Stimulated activated CD4-positive, alpha-beta T cell treated with anti-CD3 and anti-CD28 coated beads, Interleukin-2, amount 100 ng/mL, for 4 hours (primary cell): ENCODE measurements at places on chromosomes 12 and 14.

- peak; percentile 29 for DNase-seq
Observed at GRCh38 chr14:70660967-70661893, 19.5 kb downstream of the TTC9 start.

GRCh38 chr12:64551676-64552075 lies 58.6 kb upstream of the RASSF3 start:
- DNase-seq: no peak

GRCh38 chr12:125856896-125857295 lies 791.7 kb downstream of the AACS start:
- DNase-seq: no peak

DNA sequence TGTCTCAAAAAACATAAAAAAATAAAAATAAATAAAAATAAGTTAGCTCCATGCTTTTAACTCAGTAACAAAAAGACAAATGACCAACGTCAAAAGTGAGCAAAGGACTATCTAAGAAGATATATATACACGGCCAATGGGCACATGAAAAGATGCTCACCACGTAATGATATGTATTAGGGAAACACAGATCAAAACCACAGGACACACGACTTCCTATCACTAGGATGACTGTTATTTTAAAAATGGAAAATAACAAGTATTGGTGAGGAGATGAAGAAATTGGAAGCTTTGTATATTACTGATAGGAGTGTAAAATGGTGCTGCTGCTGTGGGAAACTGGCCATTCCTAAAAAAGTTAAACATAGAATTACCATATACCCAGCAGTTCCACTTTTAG lies 20.2 kb upstream of the P2RX7 start:
- DNase-seq: no peak

DNA sequence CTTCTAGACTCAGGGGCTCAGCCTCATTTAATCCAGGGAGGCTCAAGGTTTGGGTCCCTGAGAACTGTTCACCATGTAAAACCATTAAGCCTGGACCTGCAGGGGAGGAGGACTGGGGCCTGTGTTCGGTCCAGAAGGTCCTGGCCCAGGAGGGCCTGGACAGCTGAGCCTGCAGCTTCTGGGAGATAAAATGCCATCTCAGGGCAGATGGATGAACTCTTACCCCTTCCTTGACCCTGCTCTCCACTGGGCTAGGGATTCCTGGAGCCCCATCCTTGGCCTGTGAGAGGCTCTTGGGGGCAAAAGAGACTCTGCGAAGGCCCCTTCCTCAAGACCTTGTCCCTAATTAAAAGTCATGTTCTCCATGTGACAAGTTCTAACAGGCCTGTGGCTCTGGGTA lies 51.2 kb downstream of the PRMT8 start:
- no peak for DNase-seq

DNA sequence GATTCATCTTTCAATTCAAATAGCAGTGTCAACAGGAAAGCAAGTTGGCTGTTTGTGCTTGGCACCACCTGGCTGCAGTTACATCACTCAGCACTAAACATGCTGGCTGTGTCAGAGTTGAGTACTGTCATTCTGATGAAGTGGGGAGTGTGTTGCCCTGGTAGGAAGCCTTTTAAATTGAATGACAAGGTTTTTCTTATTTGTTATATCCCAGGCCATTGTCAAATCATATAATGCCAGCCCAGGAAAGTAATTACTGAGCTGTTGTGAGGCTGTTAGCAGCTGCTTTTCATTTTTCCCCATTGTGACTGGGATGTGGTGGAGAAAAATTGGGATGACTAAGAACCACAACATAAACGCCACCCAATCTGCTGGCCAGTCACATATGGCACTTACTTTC lies 106.5 kb upstream of the PRKD1 start:
- DNase-seq: no peak

GRCh38 chr14:80776657-80777056 lies 164.9 kb downstream of the CEP128 start:
- DNase-seq: no peak

DNA sequence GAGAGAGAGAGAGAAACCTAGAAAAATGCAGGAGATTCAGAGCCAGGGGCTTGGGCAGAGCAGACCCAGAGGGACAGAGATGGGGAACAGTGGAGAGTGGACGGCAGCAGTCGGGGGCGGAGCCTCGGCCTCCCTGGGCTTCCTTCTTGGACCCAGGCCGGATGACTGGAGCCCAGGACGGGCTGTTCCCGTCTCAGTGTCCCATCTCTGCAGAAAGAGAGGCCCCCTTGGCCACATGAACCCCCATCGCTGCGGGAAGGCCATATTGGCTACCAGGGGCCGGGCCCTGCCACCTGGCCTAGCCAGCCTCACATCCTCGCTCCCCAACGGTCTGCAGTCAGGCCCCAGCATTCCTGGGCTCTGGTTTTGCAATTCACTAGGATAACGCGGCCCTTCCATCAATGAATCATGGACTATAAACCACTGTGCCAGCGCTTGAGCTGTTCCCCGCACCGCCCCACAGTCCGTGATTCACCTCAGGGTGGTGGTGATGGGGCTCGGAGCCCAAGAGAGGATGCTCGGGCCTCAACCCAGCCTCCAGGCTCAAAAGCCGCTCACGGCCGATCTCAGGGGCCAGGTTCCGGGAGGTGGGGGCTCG lies 116.5 kb downstream of the RFLNA start:
- no peak for DNase-seq

- no peak for DNase-seq
Observed at GRCh38 chr12:28446031-28446430, 255.8 kb downstream of the CCDC91 start.

DNA sequence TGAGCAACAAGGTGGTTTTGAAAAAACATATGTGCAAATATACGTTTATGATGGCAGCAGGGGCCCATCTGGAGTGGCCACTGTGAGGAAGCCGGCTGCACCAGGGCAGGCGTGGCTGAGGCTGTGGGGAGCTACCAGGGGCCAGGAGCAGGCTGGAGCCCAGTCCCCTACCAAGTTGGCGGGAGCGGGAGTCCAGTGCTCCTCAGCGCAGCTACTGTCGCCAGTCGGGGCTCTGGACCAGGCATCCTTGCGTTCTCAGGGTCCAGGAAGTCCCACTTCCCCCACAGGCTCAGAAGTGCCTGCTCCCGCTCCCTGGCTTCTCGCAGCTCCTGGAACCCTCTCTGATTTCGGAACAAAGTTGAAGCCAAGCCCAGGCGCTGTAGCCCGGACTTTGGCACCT lies 1377.5 kb upstream of the FLRT2 start:
- no peak for DNase-seq

DNA sequence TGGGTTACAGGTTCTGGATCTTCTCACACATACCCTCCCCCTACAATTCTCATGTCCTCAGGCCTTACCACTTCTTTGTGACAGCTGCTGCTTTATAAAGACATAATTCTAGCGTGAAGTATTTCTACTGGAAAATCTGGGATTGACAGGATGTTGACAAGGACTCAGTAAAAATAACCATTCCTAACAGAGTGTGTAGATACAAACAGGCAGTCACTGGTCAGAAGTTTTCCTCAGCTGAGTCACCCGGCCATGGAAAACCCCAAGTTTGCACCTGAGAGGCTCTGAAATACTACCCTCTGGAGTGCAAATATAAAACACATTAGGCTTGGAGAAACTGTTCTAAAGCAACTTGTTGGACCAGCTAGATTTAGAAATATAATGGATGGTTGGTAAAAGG lies 54.4 kb downstream of the SPPL3 start:
- DNase-seq: no peak

GRCh38 chr14:81164167-81164774 lies 56.5 kb downstream of the GTF2A1 start:
- peak; percentile 17 for DNase-seq

DNA sequence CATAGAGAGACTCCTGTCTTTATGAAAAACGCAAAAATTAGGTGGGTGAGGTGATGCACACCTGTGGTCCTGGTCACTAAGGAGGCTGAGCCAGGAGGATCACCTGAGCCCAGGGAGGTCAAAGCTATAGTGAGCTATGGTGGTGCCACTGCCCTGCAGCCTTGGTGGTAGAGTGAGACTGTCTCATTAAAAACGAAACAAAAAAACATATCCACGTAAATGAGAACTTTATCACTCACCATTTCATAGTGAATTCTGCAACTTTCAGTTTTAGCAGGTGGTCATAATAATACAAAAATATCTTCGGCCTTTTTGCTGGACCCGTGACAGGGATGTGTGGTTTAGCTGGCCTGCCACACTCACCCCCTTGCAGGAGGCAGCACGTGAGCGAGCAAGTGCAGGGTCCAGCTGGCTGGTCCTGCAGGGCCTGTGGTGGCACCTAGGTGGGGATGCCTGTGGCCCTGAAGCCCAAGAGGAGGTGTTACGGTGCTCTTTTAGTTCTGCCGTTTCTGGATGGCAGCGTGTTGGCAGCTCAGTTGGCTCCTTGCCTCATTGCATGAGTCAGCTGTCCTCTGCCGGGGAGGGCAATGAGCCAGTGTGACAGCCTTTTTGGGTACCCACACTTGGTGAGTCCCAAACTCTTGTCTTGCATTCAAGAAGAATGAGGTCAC lies 1330.7 kb upstream of the TMEM132C start:
- DNase-seq: no peak
